ENCODE measurements at places on chromosomes 7 and 10.
A peak's percentile ranks its signal among the peaks of the same experiment; 100 is the strongest.

DNA sequence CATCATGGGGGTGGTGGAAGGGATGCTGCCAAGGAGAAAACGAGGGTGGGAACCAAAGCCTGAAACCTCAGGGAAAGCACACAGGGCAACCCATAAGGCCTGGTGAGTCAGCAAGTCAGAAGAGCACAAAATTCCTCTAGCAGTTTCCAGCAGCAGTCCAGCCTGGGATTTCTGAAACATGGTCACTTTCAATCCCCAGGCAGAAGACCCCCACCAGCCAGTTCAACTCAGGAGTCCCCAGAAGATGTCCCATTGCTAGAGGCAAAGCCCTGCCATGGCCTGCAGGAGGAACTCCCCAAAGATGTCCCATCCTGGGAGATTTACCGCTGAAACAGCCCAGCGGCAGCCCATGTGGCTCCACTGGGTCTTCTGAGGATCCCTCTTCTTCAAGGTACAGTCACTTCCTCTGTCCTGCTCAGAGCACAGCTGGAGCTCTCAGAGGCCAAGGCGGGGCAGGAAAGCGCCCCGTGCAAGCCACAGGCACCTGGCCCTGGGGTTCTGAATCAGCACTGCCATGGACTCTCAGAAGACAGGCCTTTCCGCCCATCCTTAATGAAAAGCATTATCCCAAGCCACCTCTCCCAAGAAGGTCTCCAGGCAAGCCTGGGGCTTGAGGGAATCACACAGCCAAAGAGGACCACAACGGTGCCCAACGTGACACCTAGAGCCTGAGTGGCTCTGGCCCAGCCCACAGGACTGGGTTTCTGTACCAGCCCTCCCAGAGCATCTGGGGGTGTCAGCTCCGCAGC, 196.9 kb downstream of the GRID1 start:
- DNase-seq: no peak

GRCh38 chr7:5429857-5430611, 6.4 kb upstream of the TNRC18 start:
- no peak for DNase-seq

DNA sequence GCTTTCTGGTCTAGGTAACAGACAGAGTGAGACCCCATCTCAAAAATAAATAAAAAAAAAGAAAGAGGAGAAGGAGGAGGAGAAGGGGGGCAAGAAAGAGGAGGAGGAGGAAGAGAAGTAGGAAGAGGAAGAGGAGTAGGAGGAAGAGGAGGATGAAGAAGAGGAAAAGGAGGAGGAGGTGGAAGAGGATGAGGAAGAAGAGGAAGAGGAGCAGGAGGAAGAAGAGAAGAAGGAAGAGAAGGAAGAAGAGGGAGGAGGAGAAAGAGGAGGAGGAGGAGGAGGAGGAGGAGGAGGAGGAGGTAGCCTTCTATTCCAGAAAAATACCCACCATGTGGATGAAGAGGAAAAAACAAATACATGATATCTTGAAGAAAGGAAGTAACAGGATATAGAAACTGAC, 172.1 kb downstream of the FRMD4A start:
- DNase-seq: no peak

GRCh38 chr7:133556553-133556952, 303.7 kb downstream of the EXOC4 start:
- DNase-seq: no peak

GRCh38 chr10:75530299-75530698, 98.9 kb downstream of the LRMDA start:
- no peak for DNase-seq

GRCh38 chr7:156816943-156817572, 75.9 kb downstream of the LMBR1 start:
- DNase-seq: peak; percentile 7

DNA sequence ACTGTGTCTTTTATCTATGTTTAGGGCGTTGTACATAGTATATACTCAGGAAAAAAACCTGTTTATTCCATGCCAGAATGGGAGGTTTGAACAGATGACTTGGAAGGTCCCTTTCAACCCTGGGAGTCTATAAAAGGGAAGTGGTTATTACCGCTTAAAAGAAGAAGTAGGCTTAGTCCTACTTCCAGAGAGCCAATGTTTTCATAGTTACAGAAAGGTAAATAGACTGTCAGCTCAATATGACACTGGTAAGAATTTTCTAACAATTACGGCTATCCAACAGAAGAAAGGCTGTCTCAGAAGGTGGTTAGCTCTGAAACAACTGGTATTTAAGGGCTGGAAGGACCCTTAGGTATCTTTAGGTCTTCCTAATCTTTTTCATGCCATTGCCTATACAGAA, 1.1 kb upstream of the TFAM start:
- no peak for DNase-seq

GRCh38 chr7:25664593-25664992, 436.3 kb upstream of the NPVF start:
- DNase-seq: no peak

DNA sequence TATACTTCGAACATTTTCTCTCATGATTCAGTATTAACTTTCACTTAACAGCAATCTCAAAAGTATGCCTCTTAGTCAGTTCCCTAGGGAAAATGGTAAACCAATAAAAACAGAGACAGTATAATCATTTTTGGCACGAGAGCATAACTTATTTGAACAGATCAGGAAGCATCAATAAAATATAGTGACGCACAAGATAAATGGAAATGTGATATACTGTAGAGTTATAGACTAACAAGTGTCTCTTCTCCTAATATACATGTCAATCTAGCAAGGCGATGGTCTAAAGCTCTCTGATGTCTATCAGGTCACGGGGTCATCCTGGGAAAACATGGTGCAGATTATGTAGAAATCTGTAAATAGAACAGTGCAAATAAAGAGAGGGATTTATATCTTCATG, 131.6 kb downstream of the HGF start:
- DNase-seq: peak; percentile 70

- DNase-seq: no peak
Measured at GRCh38 chr10:50346942-50347341, 95.6 kb upstream of the ASAH2 start.

- no peak for DNase-seq
Measured at GRCh38 chr7:129947049-129947448, 5.7 kb downstream of the UBE2H start.

DNA sequence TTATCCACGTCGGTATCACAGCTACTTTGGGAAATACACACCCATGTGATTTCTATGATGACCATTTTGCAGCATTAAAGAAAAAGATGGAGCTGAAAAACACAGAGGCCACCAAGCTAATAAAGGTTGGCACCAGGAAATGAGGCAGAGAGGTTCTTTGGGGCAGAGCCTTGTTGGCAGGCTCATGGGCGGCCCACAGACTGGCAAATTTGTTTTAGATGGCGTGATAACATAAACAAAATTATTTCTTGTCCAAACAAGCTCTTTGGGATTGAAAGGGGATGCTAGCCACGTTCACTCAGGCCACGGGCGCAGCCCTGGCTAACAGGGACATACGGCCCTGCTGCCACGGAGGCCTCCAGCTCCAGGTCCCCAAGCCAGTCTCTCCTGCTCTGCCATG, 135.9 kb upstream of the ZMIZ1 start:
- DNase-seq: no peak

DNA sequence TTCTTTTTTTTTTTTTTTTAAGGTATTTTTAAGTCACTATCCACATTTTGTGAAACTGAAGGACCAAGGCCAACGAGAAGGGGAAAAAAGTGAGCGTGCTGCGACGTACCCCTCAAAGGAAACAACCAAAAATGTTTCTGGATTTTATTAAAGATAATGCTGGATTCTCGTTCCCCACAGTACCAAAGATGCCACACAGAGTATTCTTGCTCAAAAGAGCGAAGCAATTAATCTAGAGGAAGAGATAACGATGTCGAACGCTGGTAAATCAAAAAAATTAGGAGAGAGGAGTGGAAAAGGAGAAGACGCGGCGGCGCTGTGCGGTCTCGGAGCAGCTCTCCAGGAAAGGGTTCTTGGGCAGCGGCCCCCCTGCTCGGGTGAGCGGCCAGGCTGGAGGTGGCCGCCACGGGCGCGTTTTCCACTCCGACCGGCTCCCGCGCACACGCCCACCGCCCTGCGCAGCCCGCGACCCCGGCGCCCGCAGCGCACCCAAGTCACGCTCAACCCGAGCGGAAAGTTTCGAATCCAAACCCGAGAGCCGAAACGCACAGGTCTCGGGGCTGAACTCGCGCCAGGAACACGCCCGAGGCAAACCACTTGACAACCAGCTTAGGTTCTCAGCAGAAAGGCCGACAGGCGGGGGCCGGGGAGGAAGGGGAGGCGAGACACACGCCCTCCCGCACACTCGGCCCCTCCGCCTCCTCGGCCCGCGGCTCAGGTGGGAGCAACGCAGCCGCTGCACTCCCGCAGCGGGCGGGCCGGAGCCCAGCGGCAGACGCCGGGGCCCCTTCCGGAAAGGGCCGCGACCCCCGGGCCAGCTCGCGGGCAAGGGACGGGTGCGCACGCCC, 989 bp downstream of the SRPK2 start:
- no peak for DNase-seq

- no peak for DNase-seq
Measured at GRCh38 chr10:47450442-47450841, 33.5 kb downstream of the ANXA8 start.

Measured in NCI-H460 (cell line).